ENCODE measurements at places on chromosomes 2 and 18.
A peak's percentile ranks its signal among the peaks of the same experiment; 100 is the strongest.

DNA sequence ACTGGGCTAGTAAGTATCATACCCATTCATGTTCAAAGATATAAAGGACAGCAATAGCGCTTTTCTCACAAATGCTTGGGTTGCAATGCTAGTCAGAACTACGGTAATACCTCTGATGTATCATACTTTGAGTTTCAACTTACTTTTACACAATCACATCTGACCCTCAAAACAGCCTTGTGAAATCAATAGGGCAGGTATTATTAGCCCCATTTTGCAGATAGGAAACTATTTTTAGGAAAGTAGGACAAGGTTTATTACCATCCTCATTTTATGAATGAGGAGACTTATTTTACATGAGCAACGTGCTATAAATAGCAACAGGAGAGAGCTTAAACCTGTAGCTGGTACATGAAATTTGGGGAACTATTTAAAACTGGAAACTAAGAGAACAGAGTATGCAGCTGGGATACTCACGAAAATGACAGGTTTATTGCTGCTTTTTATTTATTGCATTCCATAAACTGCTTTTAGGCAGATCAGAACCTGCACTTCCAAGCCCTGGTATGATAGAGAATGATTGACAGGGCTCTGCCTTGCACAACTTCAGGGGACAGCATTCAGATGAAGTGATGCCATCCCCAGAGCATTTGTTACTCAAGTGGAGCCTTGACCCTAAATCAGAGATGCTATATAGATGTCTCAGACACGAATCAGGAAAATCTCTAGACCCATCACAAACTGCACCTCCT is 42.4 kb upstream of the PPM1B start:
- no peak for DNase-seq

GRCh38 chr18:35683021-35683420 is 101.5 kb downstream of the GALNT1 start:
- no peak for DNase-seq

- DNase-seq = no peak
Measured at GRCh38 chr2:49858113-49858490, 703.8 kb upstream of the FSHR start.

GRCh38 chr2:225764346-225764745 is 364.8 kb downstream of the NYAP2 start:
- DNase-seq = no peak

- no peak for DNase-seq
Measured at GRCh38 chr2:237290261-237290660, 123.7 kb downstream of the COL6A3 start.

DNA sequence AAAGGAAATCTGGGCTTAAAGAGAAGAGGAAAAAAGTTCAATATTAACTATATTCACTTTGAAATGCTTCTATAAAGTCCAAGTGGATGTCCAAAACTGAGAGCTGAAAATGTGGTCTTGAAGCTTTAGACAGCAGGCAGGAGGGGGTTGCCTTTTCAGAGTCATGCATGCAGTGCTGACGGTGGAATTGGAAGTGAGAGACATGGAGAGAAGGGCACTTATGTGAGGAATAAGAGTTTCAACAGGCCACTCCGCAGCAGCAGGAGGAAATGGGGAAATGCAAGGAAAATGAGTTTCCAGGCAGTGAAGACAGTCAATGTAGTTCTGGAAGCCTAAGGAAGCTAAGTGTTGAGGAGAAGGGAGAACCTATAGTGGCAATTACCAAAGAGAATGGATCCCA is 33.0 kb upstream of the LRRC30 start:
- no peak for DNase-seq

GRCh38 chr18:6866552-6867085 is 137.1 kb downstream of the ARHGAP28 start:
- DNase-seq = no peak

- no peak for DNase-seq
Measured at GRCh38 chr2:150698016-150698661, 210.7 kb upstream of the RND3 start.

- peak; percentile 24 for DNase-seq
Measured at GRCh38 chr2:64203858-64204632, 59.8 kb upstream of the PELI1 start.

DNA sequence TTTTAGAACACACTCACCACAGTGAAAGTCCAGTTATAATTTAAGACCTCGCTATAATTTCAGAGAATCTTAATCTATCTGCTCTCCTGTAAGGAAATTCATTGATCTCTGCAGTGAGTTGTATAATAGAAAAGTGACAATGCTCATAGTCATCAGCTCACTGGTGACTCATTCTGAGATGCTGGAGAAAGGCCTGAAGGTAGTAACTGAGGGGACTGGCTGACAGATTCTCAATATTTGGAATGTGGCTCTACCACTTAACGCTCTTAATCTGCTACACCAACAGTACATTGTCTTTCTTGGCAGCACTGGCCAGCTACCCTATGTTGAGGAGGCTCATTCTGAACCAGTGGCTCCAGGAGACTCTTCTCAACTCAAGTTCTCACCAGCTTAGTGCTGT is 246.1 kb downstream of the RPRM start:
- DNase-seq = no peak

GRCh38 chr18:40356168-40356567 is 1598.9 kb upstream of the PIK3C3 start:
- DNase-seq = no peak

DNA sequence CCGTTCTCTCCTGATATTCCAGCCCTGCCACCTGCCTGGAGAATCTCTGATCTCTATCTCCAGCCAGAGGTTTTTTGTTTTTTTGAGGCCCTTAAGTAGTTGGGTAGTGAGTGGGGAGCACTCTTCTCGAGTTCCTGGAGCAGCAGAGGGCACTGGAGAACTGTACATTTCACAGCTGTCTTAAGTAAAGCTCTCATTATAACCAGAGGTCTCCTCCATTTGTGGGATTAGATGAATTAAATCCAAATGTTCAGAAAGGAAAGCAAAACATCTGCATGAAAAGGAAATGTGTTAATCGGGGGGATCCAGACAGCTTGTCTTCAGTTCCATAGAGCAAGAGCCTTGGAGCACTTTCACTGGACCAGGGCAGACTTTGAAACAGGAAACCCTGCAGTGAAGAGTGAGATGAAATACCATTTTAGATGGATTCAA is 32.8 kb downstream of the AOX1 start:
- DNase-seq = no peak

DNA sequence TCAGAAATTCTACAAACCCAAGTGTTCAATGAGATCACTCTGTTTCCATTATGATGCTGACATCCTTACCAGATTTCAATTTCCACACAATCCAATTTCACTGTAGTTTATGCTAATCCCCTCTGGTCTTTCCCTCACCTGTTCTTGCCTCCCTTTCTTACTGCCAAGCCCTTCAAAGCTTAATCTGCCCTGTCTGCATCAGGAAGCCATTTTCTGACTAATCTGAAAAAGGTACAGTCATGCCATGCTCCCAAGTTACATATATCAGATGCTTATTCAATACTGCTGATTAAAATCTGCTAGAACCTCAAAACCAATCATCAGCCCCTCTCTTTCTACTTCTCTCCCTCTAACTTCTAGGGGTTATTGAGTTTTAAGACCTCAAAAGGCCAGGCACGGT is 8.9 kb downstream of the KRTCAP3 start:
- no peak for DNase-seq

- no peak for DNase-seq
Measured at GRCh38 chr2:42523341-42523740, 29.6 kb upstream of the KCNG3 start.

DNA sequence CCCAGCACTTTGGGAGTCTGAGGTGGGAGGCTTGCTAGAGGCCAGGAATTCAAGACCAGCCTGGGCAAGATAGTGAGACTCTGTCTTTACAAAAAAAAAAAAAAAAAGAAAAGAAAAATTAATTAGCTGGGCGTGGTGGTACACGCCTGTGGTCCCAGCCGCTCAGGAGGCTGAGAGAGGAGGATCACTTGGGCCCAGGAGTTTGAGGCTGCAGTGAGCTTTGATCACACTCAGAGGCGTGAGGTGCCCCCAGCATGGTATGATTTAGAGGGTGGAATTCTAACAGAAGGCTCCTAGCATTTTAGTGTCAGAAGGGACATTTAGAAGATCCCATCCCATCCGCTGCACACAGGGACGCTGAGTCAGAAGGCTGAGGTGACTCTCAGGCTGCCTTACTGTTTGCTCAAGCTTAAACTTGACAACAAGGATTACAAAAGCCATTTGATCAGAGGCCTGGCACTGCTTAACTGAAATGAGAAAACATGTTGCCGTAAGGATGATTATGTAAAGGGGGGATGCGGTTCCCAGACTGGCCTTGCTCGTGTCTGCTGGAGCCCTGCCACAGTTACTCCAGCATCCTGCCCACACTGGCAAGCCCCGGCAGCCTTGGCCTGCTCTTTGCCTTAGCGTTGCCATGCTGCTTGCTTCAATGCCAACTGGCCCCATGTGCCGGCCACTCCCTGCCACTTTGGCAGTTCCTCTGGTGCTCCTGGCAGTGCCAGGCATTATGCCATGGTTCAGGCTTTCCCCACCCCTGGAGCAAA is 45.6 kb upstream of the SLC1A4 start:
- DNase-seq = no peak

DNA sequence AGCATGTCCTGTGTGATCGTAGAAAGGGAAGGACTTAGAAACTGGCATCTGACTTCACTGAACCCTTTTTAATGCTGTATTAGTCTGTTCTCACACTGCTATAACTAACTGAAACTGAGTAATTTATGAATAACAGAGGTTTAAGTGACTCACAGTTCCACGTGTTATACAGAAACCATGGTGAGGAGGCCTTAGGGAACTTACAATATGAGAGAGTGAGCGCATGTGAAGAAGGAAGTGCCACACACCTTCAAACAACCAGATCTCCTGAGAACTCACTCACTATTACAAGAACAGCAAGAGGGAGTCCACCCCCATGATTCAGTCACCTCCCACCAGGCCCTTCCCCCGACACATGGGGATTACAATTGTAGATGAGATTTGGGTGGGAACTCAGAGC is 811.3 kb downstream of the CPS1 start:
- DNase-seq = no peak

- DNase-seq = no peak
Measured at GRCh38 chr2:28729698-28730097, 21.9 kb upstream of the PPP1CB start.

DNA sequence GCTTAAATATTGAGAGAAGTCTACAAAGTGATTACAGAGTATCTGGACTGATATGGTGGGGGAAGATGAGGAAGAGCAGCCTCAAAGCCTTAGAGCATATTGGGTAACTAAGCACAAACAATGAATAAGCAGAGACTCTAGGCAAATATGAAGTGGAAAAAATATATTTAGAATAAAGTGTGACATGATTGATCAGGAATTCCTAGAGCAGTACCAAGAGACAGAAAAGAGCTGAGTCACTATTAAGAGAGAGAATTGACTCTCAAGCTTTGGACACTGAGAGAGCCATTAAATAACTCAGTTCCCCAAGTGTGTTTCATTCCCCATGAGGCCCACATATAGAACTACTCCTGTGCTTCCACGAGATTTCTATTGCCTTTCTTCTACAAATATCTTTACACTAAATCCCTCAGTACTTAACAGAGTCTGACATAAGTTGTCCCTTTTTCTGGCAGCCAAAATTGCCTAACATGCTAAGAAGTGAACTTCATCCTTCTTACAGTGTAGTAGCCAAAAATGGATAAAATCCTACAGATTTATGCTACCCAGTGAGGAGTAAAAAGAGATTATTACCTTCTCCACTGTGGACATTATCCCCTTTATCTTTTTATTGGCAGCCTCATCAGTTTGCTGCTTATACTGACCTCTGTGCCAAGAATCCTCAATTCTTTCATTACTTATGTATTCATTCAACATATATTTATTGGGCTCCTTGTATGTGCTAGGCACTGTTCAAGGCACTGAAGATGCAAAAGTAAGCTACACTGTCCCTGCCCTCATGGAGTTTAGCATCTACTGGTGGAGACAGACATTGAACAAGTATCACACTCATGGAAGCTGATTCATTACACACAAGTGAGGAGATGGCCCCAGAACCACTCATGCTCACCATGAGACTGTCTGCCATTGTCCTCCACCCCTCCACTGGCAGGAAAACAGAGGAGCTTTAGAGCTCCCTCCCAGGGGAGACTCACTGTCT is 45.4 kb downstream of the SLC40A1 start:
- no peak for DNase-seq

- no peak for DNase-seq
Measured at GRCh38 chr2:157593411-157593810, 35.3 kb downstream of the ACVR1C start.

GRCh38 chr2:58019229-58019628 is 27.4 kb upstream of the VRK2 start:
- no peak for DNase-seq

GRCh38 chr18:20988726-20989125 is 122.9 kb downstream of the ROCK1 start:
- DNase-seq = no peak

GRCh38 chr2:47088371-47089082 is 66.6 kb downstream of the STPG4 start:
- no peak for DNase-seq

GRCh38 chr18:54776282-54776977 is 51.8 kb upstream of the RAB27B start:
- DNase-seq = no peak

DNA sequence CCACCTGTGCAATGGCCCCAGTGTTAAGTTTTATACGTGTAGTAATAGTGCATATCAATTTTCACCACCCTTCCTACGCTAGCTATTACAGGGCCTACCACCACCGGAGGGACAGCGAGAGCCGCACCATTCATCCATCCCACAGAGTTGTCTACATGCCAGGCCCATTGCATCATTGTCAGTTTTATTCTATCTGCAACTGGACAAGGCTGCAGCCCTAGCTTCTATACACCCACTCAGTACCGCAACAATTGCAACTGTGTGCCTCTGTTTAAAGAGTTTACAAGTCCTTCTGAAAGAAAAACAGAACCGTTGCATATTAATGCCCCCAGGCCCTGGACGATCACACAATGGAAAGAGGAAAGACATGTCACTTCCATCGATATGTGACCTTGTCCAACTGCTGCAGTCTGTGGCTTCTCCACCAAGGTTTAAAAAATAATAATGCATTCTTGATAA is 58.6 kb downstream of the ZEB2 start:
- DNase-seq = no peak

GRCh38 chr2:181924336-181924735 is 32.8 kb downstream of the ITPRID2 start:
- no peak for DNase-seq

DNA sequence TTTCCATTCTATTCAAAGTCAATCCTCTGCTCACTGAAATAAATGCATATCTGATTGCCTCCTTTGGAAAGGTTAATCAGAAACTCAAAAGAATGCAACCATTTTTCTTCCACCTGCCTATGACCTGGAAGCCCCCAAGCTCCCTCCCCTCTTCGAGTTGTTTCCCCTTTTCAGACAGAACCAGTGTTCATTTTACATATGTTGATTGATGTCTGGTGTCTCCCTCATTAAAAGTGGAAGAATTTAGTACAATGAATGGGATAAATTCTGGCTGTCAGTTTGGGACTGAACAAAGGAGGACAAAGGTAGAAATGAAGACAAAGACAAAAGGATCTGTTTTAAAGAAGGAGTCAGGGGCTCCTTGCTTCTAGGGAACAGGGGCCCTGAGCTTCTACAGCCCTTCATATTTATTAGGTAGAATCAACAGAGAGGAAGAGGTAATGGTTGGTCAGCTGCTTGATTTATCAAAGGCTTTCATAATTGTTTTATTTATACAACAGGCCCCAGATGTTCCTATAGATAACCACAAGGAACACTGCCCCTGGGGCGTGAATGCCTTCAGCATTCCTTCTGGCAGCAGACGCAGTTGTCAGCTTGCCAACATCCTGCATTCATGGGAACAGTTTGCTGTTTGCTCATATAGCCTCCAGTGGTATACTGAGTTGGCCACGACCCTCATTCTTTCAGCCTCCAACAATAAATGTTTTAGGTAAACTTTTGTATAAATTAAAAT is 949.8 kb upstream of the LRATD1 start:
- no peak for DNase-seq

Measured in stimulated activated CD4-positive, alpha-beta T cell treated with anti-CD3 and anti-CD28 coated beads, Interleukin-4, amount 100 ng/mL, for 1 hour (primary cell).